ENCODE measurements at places on chromosomes 1 and 21.

DNA sequence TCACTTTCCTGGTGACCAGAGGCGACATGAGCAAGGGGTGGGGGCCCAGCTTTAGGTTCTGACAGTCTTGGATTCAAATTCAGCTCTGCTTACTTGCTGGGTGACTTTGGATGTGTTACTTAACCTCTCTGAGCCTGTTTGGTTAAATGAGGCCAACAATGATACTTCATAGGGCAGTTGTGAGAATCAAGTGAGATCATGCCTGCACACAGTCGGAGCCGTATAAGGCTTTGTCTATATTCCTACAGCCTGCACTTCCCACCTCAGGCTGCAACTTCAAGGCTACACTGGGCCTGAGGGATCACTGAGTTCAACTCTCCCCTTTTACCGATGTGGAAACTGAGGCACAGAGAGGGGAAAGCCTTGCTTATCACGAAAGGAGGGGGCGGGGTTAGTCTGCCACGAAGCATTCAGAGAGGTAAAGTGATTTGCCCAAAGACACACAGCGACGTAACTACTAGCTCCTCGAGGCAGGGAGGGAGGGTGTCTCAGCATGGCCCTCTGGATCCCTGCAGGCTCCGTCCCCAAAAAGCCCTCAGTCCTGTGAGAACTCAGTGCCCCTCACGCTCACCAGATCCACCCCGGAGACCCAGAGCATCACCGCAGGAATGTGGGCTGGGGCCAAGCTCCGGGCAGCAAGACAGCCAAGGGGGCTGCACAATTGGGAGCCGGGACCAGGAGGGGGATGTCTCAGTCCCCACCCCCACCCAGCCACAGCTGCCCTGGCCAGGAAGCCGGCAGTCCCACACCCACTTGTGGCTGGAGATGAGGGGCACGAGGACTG is 25.0 kb downstream of the SDC3 start:
- DNase-seq: no peak

DNA sequence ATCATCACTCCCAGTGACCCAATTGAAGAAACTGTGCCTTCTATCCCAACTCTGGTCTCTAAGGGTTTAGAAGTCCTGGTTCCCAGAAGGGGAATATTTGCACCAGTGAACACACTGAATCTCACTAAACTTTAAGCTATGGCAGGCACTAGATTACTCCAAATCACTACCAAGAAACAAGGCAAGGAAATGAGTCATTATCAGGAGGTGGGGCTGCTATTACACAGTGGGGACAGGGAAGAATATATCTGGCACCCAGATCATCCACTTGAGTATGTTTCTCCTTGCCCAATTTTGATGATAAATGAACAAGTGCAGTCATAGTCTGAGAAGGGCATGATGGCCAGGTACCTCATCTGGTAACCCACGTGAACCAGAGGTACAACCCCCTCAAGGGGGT is 7.0 kb downstream of the MRPL9 start:
- no peak for DNase-seq

DNA sequence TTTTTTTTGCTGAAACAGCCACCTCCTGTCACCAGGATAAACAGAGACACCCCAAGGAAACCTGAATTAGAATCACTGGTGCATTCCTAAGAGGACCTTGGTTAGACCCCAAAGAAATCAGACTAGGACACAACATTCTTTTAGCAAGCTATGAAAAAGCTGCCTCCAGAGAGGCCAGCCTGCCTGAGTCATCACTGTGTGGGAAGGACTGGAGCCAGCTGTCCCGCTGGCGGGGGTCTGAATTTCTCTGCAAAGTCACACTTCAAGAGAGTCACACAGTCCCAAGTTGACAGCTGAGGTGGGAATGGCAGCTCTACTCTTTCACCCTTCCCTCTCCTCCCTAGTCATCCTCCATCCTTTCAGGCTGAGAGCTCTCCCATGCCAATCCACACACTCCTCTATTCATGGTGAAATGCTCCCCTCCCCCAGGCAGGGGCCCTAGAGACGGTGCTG is 405.0 kb upstream of the POU3F1 start:
- no peak for DNase-seq

DNA sequence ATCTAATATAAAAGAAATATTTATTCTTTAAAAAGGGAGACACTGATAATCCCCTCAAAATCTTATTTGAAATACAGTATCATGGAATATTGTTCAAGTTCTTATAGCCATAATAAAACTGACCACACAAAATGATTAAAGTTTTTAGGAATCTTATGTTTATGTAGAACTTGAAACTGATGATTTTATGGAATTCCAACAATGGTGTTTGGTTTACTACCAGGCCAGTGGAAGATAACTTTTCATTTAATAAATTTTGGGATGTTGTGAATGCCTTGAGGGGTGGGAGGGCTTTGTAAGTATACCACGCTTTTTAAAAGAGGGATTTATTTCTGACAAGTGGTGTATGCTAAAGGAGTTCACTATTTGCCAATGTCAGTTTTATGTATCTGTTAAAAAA is 87.7 kb downstream of the RAB3GAP2 start:
- no peak for DNase-seq

- DNase-seq: no peak
Observed at GRCh38 chr1:86714159-86714558, 9.8 kb downstream of the SH3GLB1 start.

- DNase-seq: no peak
Observed at GRCh38 chr1:166903232-166903631, 27.2 kb upstream of the TADA1 start.

DNA sequence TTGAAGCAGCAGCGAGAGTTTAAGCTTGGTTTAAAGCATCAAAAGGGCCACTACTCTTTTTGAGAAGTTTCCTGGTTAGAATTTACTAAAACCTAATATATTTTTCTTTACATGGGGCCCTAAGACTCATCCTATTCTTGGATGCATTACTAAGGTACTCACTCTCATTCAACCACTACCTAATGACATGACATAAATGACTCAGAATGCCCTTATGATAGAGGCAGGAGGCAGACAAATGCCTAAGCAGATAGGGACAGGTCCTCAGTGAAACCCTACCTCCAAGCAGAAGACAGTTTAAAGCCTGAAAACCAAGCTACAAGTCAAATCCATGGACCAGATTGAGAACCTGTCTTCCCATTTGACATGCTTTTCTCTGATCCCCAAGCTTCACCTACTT is 34.3 kb upstream of the SLC35A3 start:
- no peak for DNase-seq

- DNase-seq: no peak
Observed at GRCh38 chr1:201028461-201028889, 5.0 kb upstream of the KIF21B start.

- no peak for DNase-seq
Observed at GRCh38 chr1:97960470-97960869, 39.6 kb upstream of the DPYD start.

- no peak for DNase-seq
Observed at GRCh38 chr21:29349702-29350101, 51.0 kb downstream of the BACH1 start.

GRCh38 chr21:42674351-42674940 is 21.0 kb downstream of the PDE9A start:
- no peak for DNase-seq

GRCh38 chr1:192862271-192862670 is 53.4 kb downstream of the RGS2 start:
- DNase-seq: no peak

GRCh38 chr1:85339089-85339488 is 62.7 kb upstream of the BCL10 start:
- DNase-seq: no peak

GRCh38 chr21:34363733-34364132 is at the start of gene KCNE2:
KCNE2 (plus strand) TSS chr21:34364006; CDS start chr21:34370479, 6,473 bp downstream.
- no peak for DNase-seq

DNA sequence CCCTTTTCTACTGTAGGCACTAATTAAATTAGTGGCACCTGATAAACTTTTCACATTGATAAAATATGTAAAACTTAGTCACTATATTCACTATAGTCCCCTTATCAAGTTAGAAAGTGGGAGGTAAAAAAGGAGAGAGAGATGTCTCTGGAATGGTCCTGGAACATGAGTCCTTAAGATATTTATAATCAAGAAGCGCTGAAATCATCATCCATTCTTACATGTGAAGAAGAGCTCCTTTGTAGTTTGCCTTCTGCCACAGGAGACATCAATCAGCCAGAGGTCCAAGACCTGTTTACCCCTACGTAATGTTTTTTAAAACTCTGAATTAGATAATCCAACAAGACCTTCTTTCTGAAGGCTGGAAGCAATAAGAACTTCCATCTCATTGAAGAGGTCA is 65.3 kb downstream of the GATAD2B start:
- no peak for DNase-seq

GRCh38 chr21:36994501-36995158 is 11.9 kb upstream of the RIPPLY3 start:
- no peak for DNase-seq

GRCh38 chr1:221335161-221336101 is 406.5 kb downstream of the DUSP10 start:
- DNase-seq: no peak

- no peak for DNase-seq
Observed at GRCh38 chr21:38766987-38767722, 38.6 kb upstream of the ETS2 start.

- DNase-seq: no peak
Observed at GRCh38 chr1:6131561-6131960, 48.6 kb downstream of the CHD5 start.

GRCh38 chr1:19955534-19956170 is 23.8 kb downstream of the PLA2G2A start:
- DNase-seq: no peak

GRCh38 chr1:20823845-20824244 is 36.7 kb upstream of the HP1BP3 start:
- DNase-seq: no peak

DNA sequence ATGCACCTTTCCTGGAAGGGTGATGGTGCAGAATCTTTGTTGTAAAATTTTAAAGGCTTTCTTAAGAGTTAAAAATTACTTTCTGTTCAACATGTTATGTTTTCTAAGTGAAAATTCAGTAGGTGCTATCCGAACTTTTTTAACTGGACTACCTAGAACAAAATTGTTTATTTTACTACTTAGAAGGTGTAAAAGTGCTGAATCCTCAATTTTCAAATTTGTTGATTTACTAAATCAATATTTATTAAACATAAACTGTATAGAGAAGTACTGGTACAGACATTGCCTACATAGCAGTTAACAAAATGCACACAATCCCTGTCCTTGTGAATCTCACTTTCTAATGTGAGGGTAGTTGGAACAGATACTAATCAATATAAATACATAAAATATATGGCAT is 277.5 kb downstream of the CTH start:
- DNase-seq: no peak
